ENCODE measurements at places on chromosomes 12 and 14.

DNA sequence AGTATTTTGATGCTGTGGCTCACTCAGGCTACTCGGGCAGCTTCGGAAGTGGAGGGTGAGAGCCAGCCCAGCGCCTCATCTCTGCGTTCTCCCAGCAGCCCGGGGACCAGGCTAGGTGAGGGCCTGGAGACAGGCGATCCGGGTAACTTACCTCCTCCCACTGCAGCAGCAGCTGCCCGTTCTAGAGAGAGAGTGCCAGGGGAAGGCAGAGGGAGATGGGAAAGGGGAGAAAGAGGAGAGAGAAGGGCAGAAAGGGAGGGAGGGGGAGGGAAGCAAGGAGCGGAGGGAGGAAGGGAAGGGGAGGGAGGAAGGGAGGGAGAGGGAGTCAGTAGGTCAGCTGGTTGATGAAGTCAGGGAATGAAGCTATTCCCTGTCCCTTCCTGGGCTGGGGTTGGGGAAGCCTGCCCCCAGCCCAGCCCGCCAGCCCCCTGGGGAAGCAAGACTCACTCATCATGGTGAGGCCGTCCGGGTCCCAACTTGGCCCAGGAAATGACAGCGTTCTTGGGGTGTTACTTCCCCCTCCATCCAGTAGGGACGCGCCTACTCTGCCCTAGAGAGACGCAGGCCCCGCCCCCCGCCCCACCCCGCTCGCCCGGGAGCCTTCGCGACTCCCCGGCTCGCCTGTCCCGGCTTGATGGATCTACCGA is at the start of gene IFI27L2:
Gene IFI27L2 (minus strand): TSS at position 494 of the 647 bp plus-strand sequence. CDS start 40 bp downstream, at position 454.
- peak; percentile 88 for DNase-seq

GRCh38 chr14:100741966-100742365 is 15.3 kb downstream of the DLK1 start:
- peak; percentile 7 for DNase-seq

DNA sequence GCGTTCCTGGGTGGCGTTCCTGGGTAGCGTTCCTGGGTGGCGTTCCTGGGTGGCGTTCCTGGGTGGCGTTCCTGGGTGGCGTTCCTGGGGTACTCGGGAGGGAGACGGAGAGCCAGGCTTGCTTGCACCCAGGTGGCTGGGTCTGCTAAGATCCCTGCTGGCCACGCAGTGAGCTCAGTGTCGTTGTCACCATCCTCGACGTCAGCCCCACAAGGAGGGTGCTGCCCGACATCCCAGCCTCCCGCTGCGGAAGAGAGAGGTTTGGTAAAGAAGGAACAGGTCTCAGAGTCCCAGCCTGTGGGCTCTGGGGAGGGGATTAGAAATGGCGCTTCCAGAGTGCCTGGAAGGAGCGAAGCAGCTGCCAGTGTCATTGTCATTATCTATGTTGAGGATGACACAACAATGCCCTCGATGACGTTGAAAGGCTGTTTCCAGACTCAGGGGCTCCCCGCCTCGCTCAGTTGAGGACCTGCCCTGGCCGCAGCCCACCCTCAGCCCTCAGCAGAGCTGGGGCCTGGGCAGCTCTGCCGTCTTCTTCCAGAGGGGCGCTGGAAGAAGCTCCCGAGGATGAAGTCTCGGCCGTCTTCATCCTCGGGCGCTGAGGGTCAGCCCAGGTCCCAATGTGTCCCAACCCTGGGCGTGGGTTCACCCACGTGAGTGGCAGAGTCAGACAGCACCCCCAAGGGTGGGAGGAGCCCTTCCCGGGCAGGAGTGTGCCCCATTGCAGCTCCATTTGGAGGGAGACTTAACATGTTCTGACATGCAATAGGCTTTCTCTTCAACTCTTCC is 328.8 kb downstream of the ADGRD1 start:
- DNase-seq, result no peak

GRCh38 chr12:110743571-110744093 is 941 bp upstream of the PPP1CC start:
- peak; percentile 79 for DNase-seq

DNA sequence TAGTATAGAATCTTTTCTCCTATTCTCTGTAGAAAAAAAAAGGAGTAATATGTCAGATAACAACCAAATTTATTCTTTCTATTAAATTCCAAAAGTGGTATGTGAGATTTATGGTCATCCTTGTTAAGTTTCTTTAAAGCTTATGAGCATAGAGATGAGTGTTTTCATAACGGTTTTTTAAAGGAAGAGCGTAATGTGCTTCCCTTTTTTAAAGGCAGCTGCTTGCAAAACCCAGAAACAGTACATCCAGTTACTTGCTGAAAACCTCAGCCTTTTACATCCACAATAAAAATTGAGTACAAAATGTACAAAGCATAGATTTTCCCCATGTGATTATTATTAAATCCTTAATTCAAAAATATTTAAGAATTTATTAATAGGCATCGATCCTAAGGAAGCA is 53.6 kb upstream of the CD163 start:
- DNase-seq, result peak; percentile 73

DNA sequence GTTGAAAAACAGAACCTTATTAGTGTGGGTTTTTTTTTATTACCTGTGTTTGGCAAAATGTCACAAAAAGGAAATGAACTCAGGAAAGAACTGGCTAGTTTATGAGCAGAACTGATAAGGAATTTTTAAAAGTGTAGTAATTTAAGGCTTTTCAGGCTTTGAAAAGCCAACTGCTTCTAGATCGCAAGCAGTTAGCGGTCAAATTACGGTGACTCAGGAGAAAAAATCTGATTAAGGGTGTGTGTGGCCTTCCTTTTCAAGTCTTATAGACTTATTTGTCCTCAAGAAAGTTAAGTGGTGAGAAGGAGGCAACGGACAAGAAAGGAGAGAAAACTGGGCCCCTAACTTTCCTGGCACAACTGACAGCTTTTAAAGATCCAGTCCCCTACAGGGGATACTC is 33.4 kb downstream of the PDZRN4 start:
- no peak for DNase-seq

GRCh38 chr14:82855912-82856391 is 1322.3 kb upstream of the SEL1L start:
- DNase-seq, result no peak

- DNase-seq, result no peak
These were observed 114.7 kb downstream of the DAAM1 start for GRCh38 chr14:59303216-59303615.

- peak; percentile 78 for DNase-seq
These were observed 12.4 kb downstream of the MGST1 start for GRCh38 chr12:16359512-16360491.

- DNase-seq, result no peak
These were observed 41.6 kb downstream of the LRRC9 start for GRCh38 chr14:59961518-59962062.

DNA sequence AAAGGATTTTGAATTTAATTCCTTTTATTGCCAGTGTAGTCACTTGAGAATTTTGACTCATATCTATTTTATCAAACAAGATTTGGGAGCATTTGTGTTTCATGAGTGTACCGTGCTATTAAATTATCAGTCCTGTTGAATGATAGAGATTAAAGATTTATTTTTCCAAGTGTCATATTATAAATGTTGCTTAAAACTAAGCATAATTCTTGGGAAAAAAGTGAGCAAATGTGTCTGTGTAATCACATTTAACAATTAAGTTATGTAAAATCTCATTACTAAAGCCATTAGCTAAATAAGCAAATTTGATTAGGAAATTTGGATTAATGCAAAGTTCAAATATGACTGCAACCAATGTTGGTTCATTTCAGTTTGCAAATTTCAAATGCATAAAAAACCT is 266.7 kb downstream of the TMTC2 start:
- no peak for DNase-seq

GRCh38 chr12:119808441-119808840 is 68.7 kb downstream of the CIT start:
- DNase-seq, result no peak

GRCh38 chr12:109529691-109530640 is 43.3 kb downstream of the MMAB start:
- DNase-seq, result no peak

GRCh38 chr14:93153121-93153520 is 31.6 kb downstream of the MOAP1 start:
- DNase-seq, result peak; percentile 22

DNA sequence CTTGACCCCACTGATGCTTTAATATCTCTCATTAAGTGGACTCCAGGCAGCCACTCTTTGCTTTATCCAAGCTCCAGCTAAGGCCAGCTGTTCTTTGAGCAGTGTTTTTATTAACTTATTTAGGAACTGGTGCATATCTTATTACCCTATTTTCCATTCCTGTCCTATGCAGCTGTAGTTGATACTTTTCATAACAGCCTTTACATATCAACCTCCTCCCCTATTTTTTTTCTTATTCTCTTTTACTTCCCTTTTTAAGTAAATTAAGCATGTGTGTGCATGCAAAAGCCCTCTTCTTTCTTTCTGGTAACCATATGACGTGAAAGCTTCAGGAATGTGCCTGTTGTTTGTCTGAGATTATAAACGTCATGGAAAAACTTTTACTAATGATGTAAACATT is 121.2 kb downstream of the PTPRQ start:
- no peak for DNase-seq

GRCh38 chr12:18217966-18218365 is 43.4 kb upstream of the PIK3C2G start:
- no peak for DNase-seq

GRCh38 chr14:100692859-100693558 is 33.7 kb upstream of the DLK1 start:
- DNase-seq, result peak; percentile 46

DNA sequence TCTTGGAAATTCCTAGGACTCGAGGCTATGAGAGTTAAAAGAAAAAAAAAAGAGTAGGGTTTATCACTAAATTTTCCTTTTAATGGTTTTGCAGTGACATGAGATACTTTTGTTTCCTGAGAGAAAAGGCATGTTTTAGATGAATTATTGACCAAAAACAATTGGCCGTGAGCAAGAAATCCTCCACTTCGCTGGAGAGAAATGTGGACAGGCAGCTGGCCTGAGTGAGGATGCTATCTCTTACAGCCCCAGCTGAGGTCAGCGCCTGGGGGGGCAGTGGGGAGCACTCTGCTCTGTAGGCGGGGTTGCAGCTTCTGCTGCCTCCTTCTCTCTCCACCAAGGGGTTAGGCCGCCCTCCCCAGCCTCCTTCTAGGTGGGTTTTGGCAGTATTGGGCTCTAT is 54.7 kb downstream of the PRIMA1 start:
- no peak for DNase-seq

- DNase-seq, result peak; percentile 85
These were observed 21.2 kb downstream of the PRPF40B start for GRCh38 chr12:49644620-49644994.

- no peak for DNase-seq
These were observed 1.6 kb upstream of the NDRG2 start for GRCh38 chr14:21026274-21026987.

- DNase-seq, result peak; percentile 79
These were observed 20.7 kb upstream of the NEK9 start for GRCh38 chr14:75147423-75148071.

DNA sequence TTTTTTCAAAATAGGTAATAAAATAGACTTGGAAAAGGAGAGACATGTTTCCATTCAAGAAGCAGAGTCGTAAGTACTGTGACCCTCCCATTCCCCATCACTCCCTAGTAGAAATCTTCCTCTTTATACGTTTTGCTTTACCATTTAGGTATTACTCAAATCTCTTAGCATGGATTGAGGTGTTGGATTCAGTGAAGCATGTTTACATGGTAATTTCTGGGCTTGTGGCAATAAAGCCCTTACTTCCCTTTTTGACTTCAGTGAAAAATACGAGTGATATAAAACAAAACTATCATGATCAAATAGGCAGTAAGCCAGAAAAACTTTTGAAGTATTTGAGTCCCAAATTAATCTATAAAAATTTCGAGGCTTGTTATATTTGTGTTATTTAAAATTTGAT is 27.4 kb downstream of the RAB21 start:
- peak; percentile 32 for DNase-seq

GRCh38 chr12:97681612-97682504 is 219.3 kb downstream of the RMST start:
- DNase-seq, result no peak

DNA sequence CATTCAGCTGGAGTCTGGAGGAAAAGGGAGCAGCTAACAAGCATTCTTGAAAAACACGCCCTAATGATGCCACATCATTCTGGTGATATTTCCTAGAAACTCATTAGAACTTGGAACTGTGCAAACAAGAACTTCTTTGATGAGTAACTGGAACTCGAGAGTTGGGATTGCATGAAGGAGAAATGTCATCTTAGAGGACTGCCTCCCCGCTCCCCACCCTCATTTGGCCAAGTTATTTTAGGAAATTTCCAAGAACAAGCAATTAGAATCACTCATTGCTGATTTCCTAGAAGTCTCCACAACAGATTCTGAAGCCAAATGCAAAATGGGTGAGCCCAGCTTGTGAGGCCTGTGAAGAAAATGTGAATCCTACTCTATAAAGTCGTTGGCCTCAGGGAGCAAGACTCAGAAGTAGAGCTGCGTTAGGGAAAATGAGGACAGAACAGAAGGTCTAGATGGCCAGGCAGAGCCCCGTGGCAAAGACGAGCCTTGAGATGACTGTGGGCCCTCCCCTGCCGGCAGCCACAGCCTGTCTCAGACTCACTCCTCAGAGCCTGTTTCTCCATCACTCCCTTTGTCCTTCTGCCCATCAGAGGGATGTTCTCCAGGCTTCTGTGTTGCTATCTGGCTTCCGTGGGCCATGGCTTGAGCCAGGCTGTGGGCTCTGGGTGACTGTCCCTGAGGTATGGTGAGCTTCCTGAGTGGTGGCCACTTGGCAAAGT is 38.4 kb downstream of the RTL1 start:
- DNase-seq, result no peak

- DNase-seq, result no peak
These were observed 132.8 kb upstream of the CCND2 start for GRCh38 chr12:4140581-4141301.

Measured in suppressor macrophage treated with lipopolysaccharide for 1 hour (primary cell).